Diencephalon (tissue), 1 donor: ENCODE measurements at places on chromosomes 7 and 10. TPM values are rescaled to one million over a fixed set of nuclear protein-coding genes. Genes with fewer than 3 reads are reported as not detected.

HGF gene
- total RNA-seq: 2.5 TPM

SORBS1 gene
- 90.7 TPM for total RNA-seq

MRC1 gene
- total RNA-seq: 3.0 TPM

TCAF2 gene
- 0.92 TPM for total RNA-seq

RNF133 gene
- total RNA-seq: 0.23 TPM

CACNB2 gene
- 35.3 TPM for total RNA-seq
